NCI-H146 (cell line): ENCODE measurements at places on chromosomes 11 and 22.

DNA sequence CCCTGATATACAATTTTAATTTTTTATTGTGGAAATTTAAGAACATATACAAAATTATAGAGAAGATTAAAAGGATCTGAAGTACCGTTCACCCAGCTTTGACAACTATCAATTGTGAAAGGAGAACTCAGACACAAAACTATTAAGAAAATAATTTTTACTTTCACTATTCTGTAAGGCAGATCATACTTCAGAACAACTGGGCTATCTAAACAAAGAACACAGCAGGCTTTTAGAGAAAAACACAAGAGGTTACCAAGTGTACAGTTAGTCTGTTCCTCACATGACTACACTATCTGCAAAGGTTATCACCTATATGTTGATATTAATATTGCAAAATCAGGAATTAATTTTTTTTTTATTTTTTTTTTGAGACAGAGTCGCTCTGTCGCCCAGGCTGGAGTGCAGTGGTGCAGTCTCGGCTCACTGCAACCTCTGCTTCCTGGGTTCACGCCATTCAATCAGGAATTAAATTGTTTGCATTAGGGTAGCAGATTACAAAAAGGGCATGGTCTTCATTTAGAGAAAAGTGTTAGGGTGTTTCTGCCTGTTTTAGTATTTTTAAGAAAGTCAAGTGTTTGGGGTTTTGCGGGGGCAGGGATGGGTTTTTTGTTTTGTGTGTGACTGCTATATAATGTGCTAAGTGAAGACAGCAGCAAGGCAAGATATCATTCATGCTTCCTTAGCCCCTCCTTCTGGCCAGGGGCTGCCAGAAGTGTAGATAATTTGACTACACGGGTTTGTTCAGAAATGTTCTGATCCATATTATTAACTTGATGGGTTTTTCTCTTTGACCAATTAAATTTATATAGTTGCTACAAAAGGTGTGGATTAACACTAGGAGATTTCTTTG, 27.6 kb upstream of the SIK2 start:
- DNase-seq: peak; percentile 16

DNA sequence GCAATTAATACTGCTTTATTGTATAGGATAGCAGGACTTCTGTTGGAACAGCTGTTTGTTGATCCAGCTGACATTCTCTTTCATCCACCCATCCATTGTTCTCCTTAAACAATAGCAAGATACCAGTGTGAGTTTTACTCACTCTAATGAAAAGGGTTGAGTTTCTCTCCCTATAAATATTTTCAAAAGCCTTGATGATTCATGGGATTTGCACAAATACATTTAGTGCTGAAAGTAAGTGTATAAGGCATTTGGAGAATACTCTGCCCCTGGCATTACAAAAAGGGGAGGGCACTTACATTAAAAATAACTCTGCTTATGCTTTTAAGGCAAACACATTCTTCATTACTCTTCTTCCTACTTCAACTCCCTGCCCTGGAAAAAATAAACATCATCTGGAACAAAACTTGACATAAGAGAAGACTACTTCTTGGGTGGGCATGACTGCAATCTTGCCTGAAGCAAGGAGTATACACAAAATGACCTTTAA, 634.9 kb downstream of the METTL15 start:
- peak; percentile 88 for DNase-seq

DNA sequence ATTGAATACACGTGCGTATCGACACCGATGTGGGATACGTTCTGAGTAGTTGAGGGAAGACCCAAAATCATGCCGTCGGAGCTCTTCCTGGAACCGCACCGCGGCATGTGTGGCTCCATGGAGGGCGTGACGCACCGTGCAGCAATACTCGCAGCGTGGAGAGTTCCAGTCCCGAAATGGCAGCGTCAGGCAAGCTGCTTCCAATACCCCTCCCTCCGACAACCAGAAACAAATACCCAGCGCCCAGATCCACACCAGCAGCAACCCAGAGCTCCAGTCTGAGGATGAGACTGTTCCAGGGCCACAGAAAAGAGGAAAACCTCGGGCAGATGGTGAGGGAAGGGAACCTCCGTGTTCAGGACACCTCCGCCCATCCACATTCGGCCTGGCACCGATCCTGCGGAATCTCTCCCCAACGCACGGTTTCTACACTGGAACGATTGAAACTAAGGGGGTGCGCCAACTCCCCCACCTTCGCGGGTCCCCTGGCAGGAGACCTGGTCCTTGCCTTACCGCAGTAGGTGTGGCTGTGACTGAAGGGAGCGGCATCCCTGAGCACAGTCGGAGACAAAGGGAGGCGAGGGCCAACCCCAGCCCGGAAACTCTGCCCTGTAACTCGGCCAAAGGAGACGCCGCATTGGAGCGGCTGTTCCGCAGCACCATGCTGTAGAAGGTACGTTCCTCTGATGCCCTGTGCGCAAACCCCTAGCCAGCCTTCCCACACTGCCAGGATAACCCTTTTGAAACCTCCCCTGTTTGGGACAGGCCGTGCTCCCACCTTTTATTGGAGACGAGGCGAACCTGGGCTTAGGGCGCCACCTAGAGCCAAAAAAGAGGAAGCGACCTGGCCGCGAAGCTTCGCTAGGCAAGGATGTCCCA, 28.2 kb downstream of the DBX1 start:
- DNase-seq: no peak

DNA sequence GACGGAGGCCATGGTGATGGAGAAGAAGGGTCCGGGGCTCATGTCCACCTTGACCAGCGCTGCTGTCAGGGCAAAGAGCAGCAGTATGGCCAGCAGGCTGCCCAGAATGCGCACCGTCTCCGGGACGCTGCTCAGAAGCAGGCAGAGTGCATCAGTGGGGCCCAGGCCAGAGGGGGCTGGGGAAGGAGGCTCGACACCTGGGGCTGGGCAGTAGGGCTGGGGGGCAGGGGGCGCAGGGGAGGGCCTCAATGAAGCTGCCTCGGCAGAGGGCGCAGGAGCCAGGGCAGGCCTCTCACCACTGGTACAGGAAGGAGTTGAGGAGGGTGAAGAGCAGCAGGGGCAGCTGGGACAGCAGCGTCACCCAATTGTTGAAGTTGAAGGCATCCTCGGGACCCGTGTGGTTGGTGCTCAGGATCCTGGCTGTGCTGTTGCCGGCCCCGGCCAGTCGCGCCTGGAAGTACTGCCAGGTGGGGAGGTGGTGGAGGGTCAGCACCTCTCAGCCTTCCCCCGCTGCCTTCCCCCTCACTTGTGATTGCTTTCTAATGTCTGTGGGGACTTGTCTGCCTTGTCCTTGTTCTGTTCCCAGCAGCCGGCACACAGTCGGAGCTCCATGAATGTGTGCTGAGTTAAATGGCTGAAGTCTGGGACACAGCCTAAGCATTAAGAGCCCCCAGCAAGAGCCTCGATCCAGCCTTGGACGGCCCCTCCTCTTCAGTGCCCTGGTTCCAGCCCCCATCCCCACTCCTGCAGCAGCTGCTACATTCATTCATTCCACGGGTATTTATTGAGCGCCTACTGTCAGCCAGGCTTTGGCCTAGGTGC, 2.3 kb downstream of the SLC29A2 start:
- DNase-seq: no peak

GRCh38 chr11:110162216-110162615, 69.0 kb downstream of the ZC3H12C start:
- DNase-seq: no peak
